ENCODE measurements at places on chromosomes 16 and 17.

- DNase-seq = no peak
Observed at GRCh38 chr17:37567137-37567536, 42.1 kb downstream of the SYNRG start.

DNA sequence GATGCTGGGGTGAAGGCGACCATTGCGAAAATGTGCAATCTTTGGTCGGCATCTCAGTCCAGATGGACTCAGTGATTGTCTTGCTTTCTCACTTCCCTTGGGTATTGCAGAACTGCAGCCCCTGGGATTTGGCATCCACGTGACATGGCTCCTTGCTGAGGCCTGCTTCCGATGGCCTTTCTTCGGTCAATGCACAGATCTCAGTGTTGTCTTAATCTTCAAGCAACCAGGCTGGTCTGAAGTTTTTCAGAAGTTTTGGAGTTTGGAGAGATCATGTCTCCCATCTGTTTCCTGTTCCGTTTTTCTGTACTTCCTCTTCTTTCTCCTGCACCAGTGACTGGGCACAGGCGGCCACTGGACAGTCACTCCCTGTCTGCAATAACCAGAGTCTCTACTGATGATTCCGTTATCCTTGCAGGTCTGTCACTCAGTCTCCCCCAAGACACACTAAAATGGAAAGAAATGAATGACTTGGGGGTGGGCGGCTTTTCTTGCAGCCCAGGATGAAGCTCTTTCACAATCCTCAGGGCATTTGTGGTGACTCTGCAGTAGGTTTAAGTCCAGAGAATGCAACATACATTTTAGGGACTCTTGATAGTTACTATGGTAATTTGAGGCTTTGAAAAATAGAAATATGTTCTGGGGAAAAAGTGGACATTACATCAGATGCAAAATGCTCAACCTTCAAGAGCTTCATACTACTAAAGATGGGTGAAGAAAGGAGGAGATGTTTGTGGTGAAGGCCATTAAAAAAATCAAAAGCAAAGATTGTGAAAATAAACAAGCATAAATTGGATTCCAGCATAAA is 106.3 kb upstream of the ZFHX3 start:
- DNase-seq = no peak

DNA sequence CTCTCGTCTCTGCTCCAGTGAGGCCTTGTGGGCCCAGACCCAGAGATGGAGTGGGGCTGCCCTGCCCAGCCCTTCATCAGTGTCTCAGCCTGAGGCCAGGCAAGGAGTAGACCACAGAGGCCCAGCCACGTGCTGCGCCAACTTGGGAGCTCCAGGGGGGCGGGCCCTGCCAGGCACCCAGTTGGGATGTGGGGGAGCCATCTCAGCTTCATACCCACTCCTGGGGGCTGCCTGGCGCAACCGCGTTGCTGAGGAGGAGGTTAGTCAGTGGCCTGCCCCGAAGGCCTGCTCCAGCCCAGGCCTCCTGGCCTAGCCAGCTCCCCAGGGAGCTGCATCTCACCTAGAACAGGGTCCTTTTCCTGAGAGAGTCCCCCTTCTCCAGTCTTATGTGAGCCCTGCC is 11.8 kb downstream of the TPSG1 start:
- no peak for DNase-seq

DNA sequence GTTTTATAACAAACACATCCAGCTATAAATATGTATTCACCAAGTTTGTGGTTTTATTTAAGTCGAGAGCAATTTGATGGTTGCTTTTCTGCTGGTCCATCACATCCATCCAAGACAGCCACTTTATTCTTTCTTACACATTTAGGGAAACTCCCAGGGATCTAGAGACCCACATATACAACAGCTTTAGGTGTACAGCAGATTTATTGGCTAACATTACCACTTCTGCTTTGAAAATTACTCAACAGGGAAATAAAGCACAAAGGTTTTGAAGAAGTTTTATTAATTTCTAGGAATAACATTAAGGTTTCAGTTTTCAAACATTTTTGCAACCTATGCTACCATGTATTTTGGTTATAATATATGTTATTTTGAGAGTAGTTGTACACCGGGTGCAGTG is 6.9 kb downstream of the ERCC4 start:
- no peak for DNase-seq

DNA sequence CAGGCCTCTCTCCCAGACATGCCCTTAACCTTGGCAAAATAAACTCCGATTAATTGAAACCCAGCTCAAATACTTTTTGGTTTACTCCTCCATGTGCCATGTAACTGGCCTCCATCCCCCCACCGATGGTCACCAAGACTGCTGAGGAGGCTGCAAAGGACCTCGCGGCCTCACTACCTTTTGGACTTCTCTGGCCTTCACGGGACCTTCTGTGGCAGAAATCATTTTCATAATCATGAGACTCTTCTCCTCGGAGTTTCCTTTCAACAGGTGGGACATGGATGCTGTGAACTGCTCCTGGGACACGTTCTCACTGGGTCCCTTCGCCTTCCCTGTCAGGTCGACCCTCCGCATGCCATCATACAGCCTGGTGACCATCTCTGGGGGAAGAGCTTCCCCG is 9.0 kb downstream of the MEAK7 start:
- no peak for DNase-seq

DNA sequence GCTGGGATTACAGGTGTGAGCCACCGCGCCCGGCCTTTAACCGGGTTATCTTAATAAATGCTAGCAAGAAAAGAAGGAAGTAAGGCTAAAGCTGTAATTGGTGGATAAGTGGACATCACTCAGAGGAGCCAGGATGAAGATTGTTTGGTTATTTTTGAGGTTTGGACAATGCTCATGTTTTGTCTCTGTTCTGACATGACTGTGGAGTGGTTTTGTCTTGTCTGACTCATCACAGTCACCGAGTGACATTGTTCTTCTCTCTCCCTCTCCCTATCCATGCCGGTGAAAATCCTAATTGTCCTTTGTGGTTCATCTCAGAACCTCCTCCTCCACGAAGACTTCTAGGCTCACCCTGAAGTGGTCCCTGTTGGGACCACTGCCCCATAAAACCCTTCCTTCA is 23.5 kb upstream of the GRIN2A start:
- DNase-seq = no peak

DNA sequence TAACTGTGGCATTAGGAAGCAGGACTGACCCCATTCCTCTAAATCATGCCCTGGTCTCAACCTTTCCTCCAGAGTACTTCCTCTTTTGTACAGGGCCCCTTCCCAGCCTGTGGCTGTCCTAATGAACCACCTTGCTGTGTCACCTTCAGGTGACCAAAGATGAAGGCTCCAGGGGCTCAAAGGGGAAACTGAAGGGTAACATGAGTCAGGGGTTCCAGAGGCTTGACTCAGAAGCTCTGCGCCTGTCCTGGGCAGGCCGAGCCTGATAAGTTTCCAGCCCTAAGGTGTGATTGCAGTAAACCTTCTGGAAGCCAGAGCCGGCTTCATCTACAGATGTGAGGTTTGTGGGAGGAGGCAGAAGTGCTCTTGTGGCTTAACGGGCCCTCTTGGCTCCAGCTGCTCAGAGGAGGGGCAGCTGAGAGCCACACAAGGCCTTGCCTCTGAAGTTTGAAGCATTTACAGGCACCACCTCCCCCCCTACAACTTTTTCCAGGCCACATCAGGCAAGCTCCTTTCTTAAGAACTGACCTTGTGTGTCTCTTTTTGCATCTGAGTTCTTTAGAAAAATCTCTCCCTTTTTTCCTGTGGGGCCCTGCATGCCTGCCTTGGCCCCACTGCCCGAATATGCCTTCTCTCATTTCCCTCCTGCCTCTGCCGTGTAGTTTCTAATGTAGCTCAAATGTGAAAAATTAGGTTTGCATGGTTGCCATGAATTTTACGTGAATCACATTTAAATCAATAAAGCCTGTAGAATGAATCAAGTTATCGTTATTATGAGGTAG is 149.9 kb downstream of the CLEC16A start:
- DNase-seq = no peak

- no peak for DNase-seq
Observed at GRCh38 chr16:46918905-46919792, 35.0 kb downstream of the GPT2 start.

GRCh38 chr17:7250695-7251627 is 573 bp downstream of the CTDNEP1 start:
- no peak for DNase-seq

GRCh38 chr16:24010440-24011089 is 174.8 kb downstream of the PRKCB start:
- DNase-seq = peak; percentile 65

GRCh38 chr17:7014995-7015958 is 2.9 kb downstream of the RNASEK start:
- DNase-seq = no peak

GRCh38 chr16:78761427-78761826 is 662.0 kb downstream of the WWOX start:
- DNase-seq = no peak

GRCh38 chr17:27276653-27277156 is 17.2 kb upstream of the WSB1 start:
- peak; percentile 15 for DNase-seq

- no peak for DNase-seq
Observed at GRCh38 chr17:81878294-81878693, 7.2 kb upstream of the ARHGDIA start.

- DNase-seq = no peak
Observed at GRCh38 chr16:24694931-24695330, 34.5 kb upstream of the TNRC6A start.

- no peak for DNase-seq
Observed at GRCh38 chr16:71974068-71974818, 26.0 kb downstream of the PKD1L3 start.

- peak; percentile 70 for DNase-seq
Observed at GRCh38 chr16:642189-643049, 791 bp downstream of the MCRIP2 start.

DNA sequence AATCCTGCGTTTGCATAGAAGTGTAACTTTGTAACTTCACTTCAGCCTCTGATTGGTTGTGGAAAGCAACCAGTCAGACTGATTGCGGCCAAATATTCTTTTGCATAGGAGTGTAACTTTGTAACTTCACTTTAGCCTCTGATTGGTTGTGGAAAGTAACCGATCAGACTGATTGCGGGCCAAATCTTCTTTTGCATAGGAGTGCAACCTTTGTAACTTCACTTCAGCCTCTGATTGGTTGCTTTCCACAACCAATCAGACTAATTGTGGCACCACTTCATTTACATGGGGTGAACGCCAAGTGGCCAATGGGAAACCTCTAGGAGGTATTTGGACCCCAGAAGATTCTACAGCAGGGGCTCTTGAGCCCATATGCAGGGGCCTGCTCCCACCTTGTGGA is 1.8 kb upstream of the TMEM98 start:
- no peak for DNase-seq

- DNase-seq = no peak
Observed at GRCh38 chr17:2251098-2251497, 52.5 kb downstream of the SMG6 start.

- DNase-seq = no peak
Observed at GRCh38 chr16:87552772-87553573, 49.3 kb upstream of the JPH3 start.

- DNase-seq = no peak
Observed at GRCh38 chr16:68436581-68436980, 11.7 kb downstream of the SMPD3 start.

DNA sequence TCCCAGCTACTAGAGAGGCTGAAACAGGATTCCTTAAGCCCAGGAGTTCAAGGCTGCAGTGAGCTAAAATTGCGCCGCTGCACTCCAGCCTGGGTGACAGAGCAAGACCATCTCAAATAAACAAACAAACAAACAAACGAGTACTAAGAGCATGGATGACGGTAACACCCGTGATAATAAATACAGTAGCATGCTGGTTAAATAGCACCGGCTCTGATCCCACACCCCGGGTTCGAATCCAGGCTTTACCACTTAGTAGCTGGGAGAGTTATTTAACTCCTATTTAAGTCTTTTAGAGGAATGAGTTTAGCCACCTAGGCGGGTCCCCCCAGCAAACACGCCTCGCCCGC is 301 bp upstream of the METTL22 start:
- DNase-seq = no peak

GRCh38 chr16:353404-354290 is 1.1 kb upstream of the AXIN1 start:
- DNase-seq = no peak

DNA sequence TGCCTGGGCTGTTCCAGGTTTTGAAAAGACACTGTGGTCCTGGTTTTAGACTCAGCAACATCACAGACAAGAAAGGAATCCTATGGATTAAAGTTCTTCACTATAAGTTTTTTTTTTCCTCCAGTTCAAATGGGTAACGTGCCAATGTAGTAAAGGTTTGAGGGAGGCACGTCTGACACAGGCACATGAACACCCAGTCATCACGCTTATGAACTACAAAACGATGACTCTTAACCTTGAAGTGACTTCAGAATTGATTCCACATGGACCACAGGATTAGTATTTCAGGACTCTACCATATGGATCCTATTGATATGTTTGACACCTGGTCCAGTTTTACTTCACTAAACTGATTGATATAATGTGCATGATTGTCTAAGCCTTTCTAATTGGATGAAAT is 2.3 kb downstream of the PRMT7 start:
- no peak for DNase-seq

GRCh38 chr16:67703626-67704025 is 15.5 kb downstream of the GFOD2 start:
- no peak for DNase-seq
